ENCODE measurements at places on chromosomes 7 and 10.

- DNase-seq: no peak
These were observed 1011.2 kb upstream of the GHITM start for GRCh38 chr10:83127942-83128575.

DNA sequence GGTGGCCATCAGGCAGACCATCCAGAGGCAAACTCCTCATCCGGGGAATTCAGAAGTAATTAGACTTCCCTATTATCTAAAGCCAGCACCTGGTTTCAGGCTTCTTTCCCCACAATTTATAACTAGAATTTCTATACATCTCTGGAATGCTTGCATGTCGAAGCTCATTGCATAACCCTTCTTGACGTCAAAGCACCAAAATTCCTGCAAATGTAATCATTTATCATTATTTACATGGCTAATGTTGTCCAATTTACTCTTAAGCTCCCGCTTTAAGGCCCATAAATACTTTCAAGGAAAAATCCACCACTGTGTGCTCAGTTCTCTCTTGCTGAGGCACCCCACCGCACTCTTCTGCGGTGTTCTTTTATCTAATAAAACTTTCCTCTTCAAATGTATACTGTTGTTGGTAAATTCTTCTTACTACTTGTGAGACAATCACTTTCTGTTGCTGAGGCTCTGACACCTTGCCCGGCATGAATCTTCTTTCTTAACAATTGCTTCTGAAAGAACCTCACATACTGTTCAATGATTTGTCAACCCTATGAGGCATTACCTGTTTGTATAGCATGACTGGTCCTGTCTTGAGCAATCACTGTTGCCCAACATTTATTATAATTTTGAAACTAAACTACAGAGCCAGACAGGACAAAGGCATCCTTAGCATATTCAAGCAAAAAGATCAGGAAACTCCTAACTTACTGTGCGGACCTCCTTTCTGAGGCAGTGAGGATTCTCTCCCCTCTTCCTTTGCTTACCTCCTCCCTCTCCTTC is 17.4 kb upstream of the GPR141 start:
- DNase-seq: no peak

GRCh38 chr10:31095677-31096560 is 64.3 kb upstream of the ZNF438 start:
- DNase-seq: no peak

- no peak for DNase-seq
These were observed 548.0 kb upstream of the SEMA3D start for GRCh38 chr7:85734823-85735222.

- no peak for DNase-seq
These were observed at the start of gene GPNMB for GRCh38 chr7:23246555-23246954. Gene GPNMB, plus strand, starts transcription at chr7:23246775. Its CDS starts 83 bp downstream, at chr7:23246858.

GRCh38 chr10:78933828-78934531 is 134.8 kb upstream of the ZMIZ1 start:
- DNase-seq: no peak

- DNase-seq: no peak
These were observed 60.7 kb downstream of the OTUD1 start for GRCh38 chr10:23499372-23500132.

DNA sequence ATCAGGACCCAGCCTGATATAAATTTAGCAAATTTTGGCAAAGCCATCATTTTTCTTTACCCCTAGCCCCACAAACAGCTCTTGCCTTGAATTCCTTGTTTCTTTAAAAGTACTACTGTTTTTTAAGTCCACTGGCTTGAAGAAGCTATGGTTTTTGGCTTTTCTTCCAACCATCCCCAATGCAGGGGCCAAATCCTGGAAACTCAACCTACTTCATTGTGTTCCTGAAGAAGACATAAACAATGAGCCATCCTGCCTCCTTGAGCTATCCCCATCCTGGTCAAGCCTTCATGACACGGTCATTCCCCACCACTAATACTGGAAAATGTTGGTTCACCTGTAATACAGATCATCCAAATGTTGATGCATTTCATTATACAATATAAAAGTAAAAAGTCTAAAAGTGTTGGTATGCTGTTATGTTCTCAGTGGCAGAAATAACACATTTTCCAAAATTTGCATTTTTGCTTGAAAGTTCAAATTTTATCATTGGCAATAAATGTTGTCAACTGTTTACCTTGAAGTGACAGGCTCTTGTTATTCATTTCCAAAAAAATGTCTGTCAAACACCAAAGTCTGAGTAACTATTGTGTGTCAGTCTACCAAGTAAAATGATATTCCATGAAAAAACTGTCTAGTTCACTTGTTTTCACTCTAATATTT is 92.2 kb downstream of the DOCK4 start:
- DNase-seq: no peak

GRCh38 chr10:101287997-101288635 is 58.9 kb upstream of the LBX1 start:
- DNase-seq: no peak

DNA sequence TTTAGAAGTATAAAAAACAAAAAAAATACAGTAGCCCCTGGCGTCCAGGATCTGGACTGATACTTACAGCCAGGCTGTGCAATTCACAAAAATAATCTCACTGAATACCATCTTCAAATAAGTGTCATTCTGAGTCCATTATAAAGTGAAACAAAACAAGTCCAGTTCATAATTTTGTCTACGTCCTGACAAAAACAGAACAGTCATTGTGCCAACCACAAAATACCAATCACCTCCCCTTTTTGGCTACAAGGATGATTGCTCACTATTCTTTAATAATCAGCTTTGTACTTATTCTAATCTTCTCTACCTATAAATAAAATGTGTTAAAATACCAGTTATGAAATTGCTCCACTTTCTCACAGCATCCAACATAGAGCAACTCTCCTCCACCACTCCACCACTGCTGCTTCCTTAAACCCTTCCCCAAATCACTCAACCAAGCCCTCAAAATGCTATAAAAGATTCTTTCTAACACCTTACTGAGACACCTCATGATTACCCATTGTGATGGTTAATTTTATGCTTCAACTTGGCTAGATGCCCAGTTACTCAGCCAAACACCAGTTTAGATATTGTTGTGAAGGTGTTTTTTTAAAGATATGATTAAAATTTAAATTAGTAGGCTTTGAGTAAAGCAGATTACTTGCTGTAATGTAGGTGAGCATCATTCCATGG is 479.8 kb upstream of the SEMA3A start:
- no peak for DNase-seq

DNA sequence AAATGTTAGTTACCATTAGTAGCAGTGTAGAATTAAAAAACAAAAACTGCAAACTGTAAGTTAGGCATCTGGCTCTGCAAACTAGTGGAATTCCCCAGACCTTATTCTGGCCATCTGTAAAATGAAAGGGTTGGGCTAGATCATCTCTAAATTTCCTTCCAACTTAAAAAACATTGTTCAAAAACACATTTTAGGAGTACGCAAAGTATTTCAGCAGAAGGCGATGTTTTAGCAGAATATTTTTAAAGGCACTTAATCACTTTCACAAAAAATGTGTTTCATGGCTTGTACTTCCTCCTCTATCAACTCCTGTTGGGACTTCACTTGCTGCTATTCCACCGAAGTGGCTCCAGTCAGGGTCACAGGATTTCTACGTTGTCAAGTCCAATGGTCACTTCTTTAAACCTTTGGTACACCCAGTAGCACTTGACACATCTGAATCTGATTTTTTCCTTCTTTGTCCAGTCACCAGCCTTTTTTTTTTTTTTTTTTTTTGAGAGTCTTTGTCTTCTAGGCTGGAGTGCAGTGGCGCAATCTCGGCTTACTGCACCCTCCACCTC is 169.0 kb downstream of the AHR start:
- no peak for DNase-seq

DNA sequence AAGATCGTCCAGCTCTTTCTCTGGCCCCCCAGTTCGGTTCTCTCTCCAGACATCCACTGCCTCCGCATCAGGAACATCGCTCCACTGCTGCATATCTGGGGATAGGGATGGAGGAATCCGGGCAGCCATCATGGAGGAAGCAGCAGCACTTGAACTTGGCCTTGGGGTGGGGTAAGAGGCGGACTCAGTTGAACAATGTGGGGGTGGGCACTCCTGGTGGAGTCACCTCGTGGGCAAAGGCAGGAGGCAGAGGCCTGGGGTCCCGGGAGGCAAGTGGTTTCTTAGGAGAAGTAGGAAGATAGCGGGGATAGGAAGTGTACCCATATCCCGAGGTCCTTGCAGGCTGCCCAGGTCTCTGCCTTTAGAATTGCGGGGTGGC is 98.3 kb downstream of the CHST15 start:
- DNase-seq: no peak

GRCh38 chr7:112067632-112068540 is 138.3 kb downstream of the DOCK4 start:
- DNase-seq: no peak

DNA sequence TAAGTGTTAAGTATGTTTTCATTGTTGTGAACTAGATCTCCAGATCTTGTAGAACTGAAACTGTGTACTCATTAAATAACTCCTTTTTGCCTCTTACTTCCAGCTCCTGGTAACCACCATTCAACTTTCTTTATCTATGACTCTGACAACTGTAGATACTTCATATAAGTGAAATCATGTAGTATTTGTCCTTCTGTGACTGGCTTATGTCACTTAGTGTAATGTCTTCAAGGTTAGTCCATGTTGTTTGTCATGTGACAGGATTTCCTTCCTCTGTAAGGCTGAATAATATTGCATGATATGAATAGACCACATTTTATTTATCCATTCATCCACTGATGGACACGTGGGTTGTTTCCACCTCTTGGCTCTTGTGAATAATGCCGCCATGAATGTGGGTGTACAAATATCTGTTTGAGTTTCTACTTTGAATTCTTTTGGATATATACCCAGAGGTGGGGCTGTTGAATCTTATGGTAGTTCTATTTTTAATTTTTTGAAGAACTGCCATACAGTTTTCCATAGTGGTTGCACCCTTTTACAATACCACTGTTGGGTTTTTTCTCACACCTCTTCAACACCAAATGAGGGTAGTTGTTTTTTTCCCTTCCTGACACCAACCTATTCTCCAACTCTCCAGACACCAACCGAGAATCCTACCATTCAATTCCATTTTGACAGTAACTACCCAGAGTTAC is 10.7 kb upstream of the FMC1 start:
- DNase-seq: no peak

GRCh38 chr7:2025188-2025587 is 207.6 kb downstream of the MAD1L1 start:
- no peak for DNase-seq

- no peak for DNase-seq
These were observed 1.4 kb upstream of the ASIC3 start for GRCh38 chr7:151046603-151047573.
